Mucosa of gallbladder (tissue), 1 donor: ENCODE measurements at places on chromosomes 6 and 20. TPM values are rescaled to one million over a fixed set of nuclear protein-coding genes. Genes with fewer than 3 reads are reported as not detected.

MLN gene
- total RNA-seq, result not detected

DSP gene
- 79.1 TPM for total RNA-seq

DLK2 gene
- 0.37 TPM for total RNA-seq

LZTS3 gene
- total RNA-seq, result 54.1 TPM

QRSL1 gene
- total RNA-seq, result 12.2 TPM

OPRM1 gene
- total RNA-seq, result not detected

PTK7 gene
- total RNA-seq, result 30.0 TPM

CDH4 gene
- 3.5 TPM for total RNA-seq

LINC00237 gene
- total RNA-seq, result not detected

CSTF1 gene
- total RNA-seq, result 24.1 TPM

SNRPB2 gene
- total RNA-seq, result 32.3 TPM

DEFB115 gene
- total RNA-seq, result not detected

EPPIN gene
- total RNA-seq, result not detected

HNF4A gene
- total RNA-seq, result 74.4 TPM

LY6G6D gene
- total RNA-seq, result not detected

BTNL2 gene
- not detected for total RNA-seq

UBD gene
- not detected for total RNA-seq

NOX3 gene
- total RNA-seq, result not detected

OR2H2 gene
- not detected for total RNA-seq

PSORS1C2 gene
- total RNA-seq, result not detected

VWA7 gene
- 18.5 TPM for total RNA-seq

SLC25A27 gene
- 28.9 TPM for total RNA-seq

DNPH1 gene
- 58.2 TPM for total RNA-seq

TRMT6 gene
- total RNA-seq, result 6.0 TPM

TRIM10 gene
- total RNA-seq, result 5.4 TPM

DDAH2 gene
- total RNA-seq, result 130 TPM

GPSM3 gene
- total RNA-seq, result 19.6 TPM

PTCRA gene
- 0.37 TPM for total RNA-seq

GRM4 gene
- total RNA-seq, result not detected

PHF3 gene
- 54.4 TPM for total RNA-seq

HLA-DOA gene
- total RNA-seq, result 8.4 TPM

RSPO4 gene
- total RNA-seq, result 0.26 TPM

SMIM8 gene
- 11.6 TPM for total RNA-seq

SLC35F1 gene
- total RNA-seq, result 1.1 TPM

PDYN gene
- not detected for total RNA-seq

SLCO4A1 gene
- total RNA-seq, result 5.9 TPM

MYO6 gene
- total RNA-seq, result 107 TPM

ASIP gene
- total RNA-seq, result not detected

LY6G6C gene
- not detected for total RNA-seq

PSMG4 gene
- 19.3 TPM for total RNA-seq

LPA gene
- total RNA-seq, result 1.3 TPM

KCNQ5 gene
- total RNA-seq, result 2.3 TPM

BNIP5 gene
- 7.4 TPM for total RNA-seq

DLL1 gene
- 13.0 TPM for total RNA-seq

STX11 gene
- 2.9 TPM for total RNA-seq
